ENCODE measurements at places on chromosomes 12 and 14. TPM values are rescaled to one million over a fixed set of nuclear protein-coding genes. Genes with fewer than 3 reads are reported as not detected.

Gene C3AR1
- 0.50 TPM for total RNA-seq

- no peak for DNase-seq
These were observed 526.6 kb upstream of the CCDC196 start for GRCh38 chr14:65959563-65960024.

DNA sequence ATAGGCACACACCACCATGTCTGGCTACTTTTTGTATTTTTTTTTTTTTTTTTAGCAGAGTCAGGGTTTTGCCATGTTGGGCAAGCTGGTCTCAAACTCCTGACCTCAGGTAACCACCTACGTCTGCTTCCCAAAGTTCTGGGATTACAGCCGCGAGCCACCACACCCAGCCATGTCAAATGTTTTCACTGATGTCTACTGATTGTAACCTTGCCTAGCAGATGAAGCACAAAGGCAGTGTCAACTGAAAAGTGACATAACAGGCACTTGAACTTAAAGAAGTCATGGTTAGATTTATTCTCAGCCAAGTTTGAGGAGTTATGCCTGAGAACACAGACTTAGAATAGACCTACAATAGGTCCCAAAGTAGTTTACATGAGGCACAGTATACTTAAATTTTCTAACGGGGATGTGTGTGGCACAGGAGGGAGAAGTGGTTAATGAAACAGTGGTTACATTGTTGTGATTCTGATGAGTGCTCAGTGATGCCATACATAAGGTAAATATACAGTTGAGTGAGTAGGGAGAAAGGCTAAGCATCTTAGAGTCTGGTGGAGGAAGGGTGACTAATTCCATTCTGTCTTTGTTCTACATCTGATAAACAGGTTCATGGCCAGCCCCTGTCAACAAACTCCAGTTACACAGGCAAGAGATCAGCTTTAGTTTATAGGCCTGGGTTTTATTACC is 12.6 kb upstream of the RNASE4 start:
- DNase-seq: no peak

Gene SLC5A8
- not detected for total RNA-seq

Gene CLEC4D
- total RNA-seq: not detected

DNA sequence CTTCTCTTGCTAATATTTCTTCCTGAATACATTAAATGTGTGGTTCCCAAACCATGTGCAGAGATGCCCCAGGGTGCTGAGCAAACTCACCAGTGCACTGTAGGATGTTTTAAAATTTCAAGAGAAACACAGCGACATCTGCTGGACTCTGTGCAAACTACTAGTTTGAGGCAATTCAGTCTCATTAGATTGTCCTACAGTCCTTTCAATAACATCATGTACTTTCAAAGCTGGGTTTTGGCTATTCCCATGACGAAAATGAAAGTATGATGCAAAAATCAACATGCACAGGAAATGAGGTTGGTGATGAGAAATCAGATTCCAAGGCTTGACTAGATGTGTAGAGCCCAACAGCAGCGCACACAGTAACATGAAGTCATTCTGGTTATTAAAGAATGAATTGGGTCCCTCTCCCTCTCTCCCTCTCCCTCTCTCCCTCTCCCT is 66.3 kb downstream of the CLIP1 start:
- peak; percentile 39 for DNase-seq

- no peak for DNase-seq
These were observed 447.0 kb downstream of the DIO2 start for GRCh38 chr14:79764323-79764722.

DNA sequence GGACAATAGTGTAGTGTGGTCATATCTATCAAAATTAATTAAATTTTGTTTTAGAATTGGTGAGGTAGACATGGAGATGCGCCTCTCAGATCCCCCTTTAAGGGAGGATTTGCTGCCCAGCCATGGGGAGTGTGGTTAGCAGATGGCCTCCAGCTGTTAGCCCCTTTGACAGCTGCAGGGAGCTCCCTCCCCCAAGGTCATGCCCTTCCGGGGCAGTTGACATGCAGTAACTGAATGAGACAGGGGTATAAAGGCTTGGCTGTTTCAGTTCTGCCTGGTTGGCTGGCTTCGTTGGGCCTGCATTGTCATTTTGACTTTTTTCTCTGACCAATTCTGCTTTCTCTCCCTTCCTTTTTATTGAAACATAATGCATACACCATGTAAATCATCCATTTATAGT is 291.5 kb upstream of the SRRM4 start:
- DNase-seq: no peak

DNA sequence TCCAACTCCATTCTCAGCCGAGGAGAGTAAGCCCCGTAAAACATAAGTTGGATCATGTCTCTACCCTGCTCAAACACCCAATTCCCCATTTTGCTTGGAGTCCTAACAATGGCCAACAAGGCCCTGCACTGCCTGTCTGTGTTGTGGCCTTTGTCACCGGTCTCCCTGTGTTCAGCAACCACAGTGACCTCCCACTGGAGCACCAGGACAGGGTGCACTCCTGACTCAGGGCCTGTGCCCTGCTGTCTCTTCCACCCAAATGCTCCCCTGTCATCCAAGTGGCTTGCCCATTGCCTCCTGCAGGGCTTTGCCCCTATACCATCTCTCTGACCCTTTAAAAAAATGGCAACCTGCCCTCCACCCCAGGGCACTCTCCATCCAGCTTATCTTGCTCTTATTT is 4.4 kb upstream of the KRT85 start:
- no peak for DNase-seq

Gene TMTC1
- total RNA-seq: 1.4 TPM

GRCh38 chr12:45634273-45634917 is 95.1 kb upstream of the ARID2 start:
- DNase-seq: no peak

Gene BHLHE41
- total RNA-seq: not detected

Measured in activated T-helper 2 cell treated with anti-CD3 and anti-CD28 coated beads, Interferon-gamma antibody, Interleukin-2, Interleukin-4, amounts not matched to agents 10 μg/mL and 5 μg/mL and 100 μg/mL, durations not matched to agents 14 hours and 24 hours and 36 hours (primary cell).